ENCODE measurements at places on chromosomes 3 and 15. TPM values are rescaled to one million over a fixed set of nuclear protein-coding genes. Genes with fewer than 3 reads are reported as not detected.
A peak's percentile ranks its signal among the peaks of the same experiment; 100 is the strongest.

DNA sequence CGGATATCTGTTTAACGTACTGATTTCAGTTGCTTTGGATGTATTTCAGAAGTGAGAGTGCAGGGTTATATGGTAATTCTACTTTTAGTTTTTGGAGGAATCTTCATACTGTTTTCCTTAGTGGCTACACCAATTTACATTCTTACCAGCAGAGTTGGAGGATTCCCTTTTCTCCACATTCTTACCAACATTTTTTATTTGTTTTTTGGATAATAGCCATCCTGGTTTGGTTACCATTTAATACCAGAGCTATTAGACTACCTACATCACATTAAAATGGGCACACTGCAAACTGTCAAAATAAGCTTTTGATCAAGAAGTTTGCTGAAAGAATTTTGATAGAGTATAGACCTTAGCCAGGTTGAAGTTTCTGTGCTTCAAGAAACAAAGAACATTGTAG is 217.2 kb upstream of the CFAP20DC start:
- no peaks in the 10 kb centered on the region for H3K36me3 ChIP-seq
- no peak for DNase-seq
- no peak overlapping the region for H3K27ac ChIP-seq

- no peaks in the 10 kb centered on the region for H3K27me3 ChIP-seq
- no peaks in the 10 kb centered on the region for H3K36me3 ChIP-seq
- H3K4me1 ChIP-seq, result no peaks in the 10 kb centered on the region
- no peak overlapping the region for H3K27ac ChIP-seq
- no peak for DNase-seq
- no peak overlapping the region for H3K4me3 ChIP-seq
Measured at GRCh38 chr3:80017369-80017768, 249.6 kb upstream of the ROBO1 start.

GRCh38 chr15:100400996-100401395 is 59.2 kb upstream of the ADAMTS17 start:
- H3K27ac ChIP-seq, result no peak overlapping the region
- H3K27me3 ChIP-seq, result no peaks in the 10 kb centered on the region
- no peak for DNase-seq
- H3K36me3 ChIP-seq, result no peaks in the 10 kb centered on the region
- no peaks in the 10 kb centered on the region for H3K4me1 ChIP-seq
- H3K4me3 ChIP-seq, result no peak overlapping the region

DNA sequence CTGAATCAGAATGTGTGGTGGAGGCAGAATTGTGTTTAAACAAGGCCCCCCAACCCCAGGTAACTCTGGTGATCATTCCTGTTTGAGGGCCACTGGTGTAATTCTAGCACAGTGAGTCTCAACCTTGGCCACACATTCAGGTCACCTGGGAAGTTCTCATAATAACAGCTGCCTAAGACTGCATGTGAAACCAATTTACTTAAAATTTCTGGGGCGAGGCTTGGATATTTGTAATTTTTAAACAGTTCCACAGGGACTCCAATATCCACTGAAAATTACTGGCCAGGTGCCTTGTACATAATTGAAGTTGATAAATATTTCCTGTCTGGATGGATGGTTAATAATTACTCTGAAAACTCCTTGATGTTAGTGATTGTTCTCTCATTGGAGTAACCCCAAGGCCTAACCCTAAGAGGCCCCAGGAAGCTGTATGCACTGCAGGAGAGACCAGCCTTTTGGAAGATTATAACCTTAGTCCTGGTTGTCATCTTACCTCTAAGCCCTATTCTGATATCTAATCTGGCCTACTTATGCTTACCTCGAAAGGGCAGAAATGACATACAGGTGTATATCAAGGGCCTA is 25.7 kb upstream of the EPHB1 start:
- H3K27me3 ChIP-seq, result no peaks in the 10 kb centered on the region
- no peak for DNase-seq
- no peaks in the 10 kb centered on the region for H3K4me1 ChIP-seq
- no peaks in the 10 kb centered on the region for H3K36me3 ChIP-seq
- H3K27ac ChIP-seq, result no peak overlapping the region

- H3K4me3 ChIP-seq, result no peak overlapping the region
- H3K4me1 ChIP-seq, result peaks cover 19% of the 10 kb centered on the region
- no peak for DNase-seq
- H3K27ac ChIP-seq, result no peak overlapping the region
- H3K27me3 ChIP-seq, result no peaks in the 10 kb centered on the region
Measured at GRCh38 chr15:74050556-74051234, 31.7 kb downstream of the GOLGA6A start.

Gene CLEC3B
- total RNA-seq, result 2.9 TPM

DNA sequence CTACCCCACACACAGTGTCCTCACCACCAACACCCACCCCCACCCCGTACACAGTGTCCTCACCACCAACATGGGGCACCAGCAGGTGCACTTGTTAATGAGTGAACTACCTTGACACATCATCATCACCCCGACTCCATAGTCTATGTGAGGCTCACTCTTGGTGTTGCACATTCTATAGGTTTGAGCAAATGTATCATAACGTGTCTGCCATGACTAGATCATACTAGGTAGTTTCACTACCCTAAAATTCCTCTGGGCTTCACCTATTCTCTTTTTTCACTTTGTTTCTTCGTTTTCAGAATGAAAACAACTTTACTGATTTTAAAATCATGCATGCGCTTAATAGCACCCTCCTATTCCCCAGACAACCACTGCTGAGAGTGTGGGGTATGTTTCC is 102.6 kb upstream of the SLC6A6 start:
- DNase-seq, result no peak
- H3K36me3 ChIP-seq, result no peaks in the 10 kb centered on the region
- peaks cover 12% of the 10 kb centered on the region for H3K4me1 ChIP-seq
- no peak overlapping the region for H3K4me3 ChIP-seq
- no peaks in the 10 kb centered on the region for H3K27me3 ChIP-seq
- no peak overlapping the region for H3K27ac ChIP-seq

GRCh38 chr15:63388511-63388910 is 6.9 kb upstream of the CA12 start:
- no peak for DNase-seq
- no peaks in the 10 kb centered on the region for H3K36me3 ChIP-seq
- H3K27ac ChIP-seq, result no peak overlapping the region

Gene WDR49
- 1.0 TPM for total RNA-seq

DNA sequence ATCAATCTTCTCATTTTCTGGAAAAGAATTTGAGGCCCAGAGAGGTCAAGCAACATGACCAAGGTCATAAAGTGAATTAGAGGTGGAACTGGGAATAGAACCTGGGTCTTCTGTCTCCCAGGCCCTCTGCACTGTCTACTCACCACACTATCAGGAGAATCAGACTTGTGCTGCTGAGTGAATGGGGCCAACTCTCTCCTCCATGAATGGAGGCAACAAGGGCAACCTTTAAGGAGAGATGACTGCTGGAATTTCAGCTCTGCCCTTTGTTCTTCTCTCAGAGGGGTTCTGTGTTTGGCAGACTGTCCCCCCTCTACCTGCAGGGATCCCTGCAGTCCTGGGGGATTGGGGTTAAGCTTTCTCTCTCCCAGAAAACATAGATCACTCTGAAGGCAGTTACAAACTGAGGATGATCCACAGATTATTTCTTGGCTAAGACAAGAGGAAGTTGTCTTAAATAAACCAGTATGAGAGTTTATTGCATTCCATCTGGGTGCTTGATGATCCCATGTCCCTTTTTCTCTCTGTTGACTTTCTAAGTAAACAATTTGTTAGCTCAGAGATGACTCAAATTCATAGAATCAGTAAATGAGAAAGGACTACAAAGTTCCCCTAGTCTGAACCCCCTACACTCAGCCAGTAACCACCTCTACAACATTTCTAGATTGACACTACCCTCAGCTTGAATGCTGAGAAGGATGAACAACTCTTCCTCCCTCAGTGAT is 99.0 kb upstream of the LIPC start:
- H3K27me3 ChIP-seq, result no peaks in the 10 kb centered on the region
- no peaks in the 10 kb centered on the region for H3K36me3 ChIP-seq
- H3K4me1 ChIP-seq, result peaks cover 3% of the 10 kb centered on the region
- DNase-seq, result no peak
- H3K4me3 ChIP-seq, result no peak overlapping the region

Gene MYO9A
- 38.0 TPM for total RNA-seq

DNA sequence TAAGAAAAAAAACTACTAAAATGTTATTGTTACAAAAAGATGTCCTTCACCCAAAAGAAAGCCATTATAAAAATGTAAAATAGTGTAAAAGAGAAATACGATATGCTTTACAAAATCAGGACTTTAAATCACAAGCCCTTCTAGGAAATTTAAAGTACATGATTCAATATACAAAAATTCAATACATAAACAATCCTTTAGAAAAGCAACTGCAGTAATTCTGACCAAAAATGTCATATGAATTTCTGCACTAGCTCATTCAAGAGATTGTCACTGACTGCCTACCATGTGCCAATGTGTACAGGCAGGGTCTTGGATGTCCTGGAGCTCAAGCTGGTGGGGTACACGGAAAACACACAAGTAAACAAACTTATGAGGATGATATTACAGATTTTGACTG is 2.5 kb downstream of the MORC1 start:
- H3K27ac ChIP-seq, result no peak overlapping the region
- H3K4me1 ChIP-seq, result peaks cover 4% of the 10 kb centered on the region
- H3K27me3 ChIP-seq, result no peaks in the 10 kb centered on the region
- no peak for DNase-seq
- H3K4me3 ChIP-seq, result no peak overlapping the region

- H3K36me3 ChIP-seq, result no peaks in the 10 kb centered on the region
- no peak overlapping the region for H3K27ac ChIP-seq
Measured at GRCh38 chr3:39435006-39435748, 28.7 kb downstream of the RPSA start.

DNA sequence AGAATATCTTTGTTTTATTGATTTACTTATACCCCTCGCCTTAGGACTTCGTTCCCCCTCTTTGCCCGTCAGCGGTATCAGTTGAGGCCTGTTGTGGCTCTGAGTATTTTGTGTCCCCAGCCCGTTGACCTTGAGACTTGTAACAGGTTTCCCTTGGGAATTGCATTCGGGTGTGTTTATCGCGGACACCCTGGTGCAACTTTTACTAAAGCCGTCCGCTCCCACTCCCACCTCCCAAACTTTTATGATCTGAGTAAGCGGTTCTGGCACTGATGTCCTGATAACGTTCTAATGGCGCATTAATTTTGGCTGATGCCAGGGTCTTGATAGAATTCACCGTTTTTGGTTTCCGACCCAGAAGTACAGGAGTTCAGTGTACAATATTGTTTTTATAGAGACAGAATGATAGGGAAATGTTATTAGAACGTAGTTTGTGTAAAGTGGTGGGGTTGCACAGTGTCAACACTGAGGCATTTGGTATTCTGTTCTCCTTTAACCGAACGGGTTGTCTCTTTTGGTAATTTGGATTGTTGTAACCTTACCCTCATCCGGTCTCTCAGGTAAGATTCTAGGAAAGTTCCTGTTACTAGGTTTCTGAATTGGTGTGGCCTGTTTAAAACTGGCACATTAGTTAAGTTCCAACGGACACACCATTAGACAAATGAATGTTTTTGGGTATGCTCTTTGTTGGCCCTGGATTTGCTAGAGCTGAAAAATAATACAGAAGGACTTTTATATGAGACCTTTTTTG is 47.8 kb downstream of the OIP5 start:
- peak; percentile 27 for DNase-seq
- H3K27ac ChIP-seq, result no peak overlapping the region
- peaks cover 7% of the 10 kb centered on the region for H3K4me1 ChIP-seq
- no peaks in the 10 kb centered on the region for H3K36me3 ChIP-seq
- H3K4me3 ChIP-seq, result peak overlapping the region; percentile 100

DNA sequence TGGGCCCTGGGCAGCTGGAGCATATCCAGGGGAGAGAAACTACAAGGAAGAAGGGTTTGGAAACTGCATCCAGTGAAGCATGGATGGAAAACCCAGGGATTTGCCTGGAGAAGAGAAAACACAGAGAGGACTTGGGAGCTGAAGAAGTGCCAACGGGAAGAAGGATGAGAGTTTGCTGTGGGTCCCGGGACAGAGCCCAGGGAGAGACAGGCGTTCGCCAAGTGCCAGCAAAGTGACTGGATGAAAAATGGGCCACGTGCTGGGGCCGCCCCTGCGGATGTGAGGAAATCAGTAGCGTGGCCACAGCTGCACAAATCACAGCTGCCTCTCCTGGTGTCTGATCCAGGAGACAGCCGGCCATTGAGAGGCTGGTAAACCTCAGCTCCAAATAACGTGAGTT is 70.4 kb downstream of the HES1 start:
- DNase-seq, result no peak
- no peak overlapping the region for H3K27ac ChIP-seq
- no peak overlapping the region for H3K4me3 ChIP-seq
- H3K27me3 ChIP-seq, result no peaks in the 10 kb centered on the region

DNA sequence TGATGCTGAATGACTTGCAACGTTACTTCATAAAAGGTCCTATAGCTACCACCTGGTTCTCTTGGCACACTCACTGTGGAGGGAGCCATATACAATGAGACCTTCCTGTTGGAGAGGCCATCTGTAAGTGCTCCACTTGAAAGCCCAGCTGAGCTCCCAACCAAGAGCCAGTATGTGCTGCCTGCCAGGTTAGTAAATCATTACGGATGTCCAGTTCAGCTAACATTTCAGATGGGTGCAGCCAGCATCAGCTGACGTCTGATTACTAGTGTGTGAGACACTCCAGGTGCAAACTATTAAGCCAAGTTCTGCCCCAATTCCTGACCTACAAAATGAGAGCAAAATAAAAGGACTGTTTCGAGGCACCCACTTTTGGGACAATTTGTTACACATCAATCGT is 274.4 kb upstream of the ROBO2 start:
- no peaks in the 10 kb centered on the region for H3K27me3 ChIP-seq
- H3K36me3 ChIP-seq, result no peaks in the 10 kb centered on the region
- no peak overlapping the region for H3K27ac ChIP-seq
- H3K4me1 ChIP-seq, result no peaks in the 10 kb centered on the region
- DNase-seq, result no peak

Gene RGMA
- 23.6 TPM for total RNA-seq

- peaks cover 1% of the 10 kb centered on the region for H3K4me1 ChIP-seq
- H3K27me3 ChIP-seq, result no peaks in the 10 kb centered on the region
- H3K36me3 ChIP-seq, result no peaks in the 10 kb centered on the region
Measured at GRCh38 chr15:50231761-50232160, 33.8 kb downstream of the HDC start.

DNA sequence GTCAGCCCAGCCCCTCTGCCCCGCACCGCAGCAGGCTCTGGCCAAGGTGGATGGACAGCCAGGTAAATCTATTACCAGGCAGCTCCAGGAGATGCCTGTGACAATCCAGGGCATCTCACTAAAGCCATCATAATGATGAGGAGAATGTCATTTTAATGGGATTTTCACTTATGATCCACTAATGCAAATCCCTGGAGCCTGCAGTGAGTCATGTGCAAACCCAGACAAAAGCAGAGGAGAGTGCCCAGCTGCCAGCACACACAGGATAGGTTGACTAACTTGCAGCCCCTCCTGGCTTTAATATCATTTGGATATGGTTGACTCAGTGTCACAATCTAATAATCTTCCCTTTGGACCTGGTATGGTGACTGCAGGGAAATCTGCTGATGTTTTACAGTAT is 206.9 kb upstream of the TRIM42 start:
- no peak for DNase-seq
- H3K27me3 ChIP-seq, result no peaks in the 10 kb centered on the region
- H3K4me3 ChIP-seq, result no peak overlapping the region
- H3K4me1 ChIP-seq, result no peaks in the 10 kb centered on the region
- H3K36me3 ChIP-seq, result no peaks in the 10 kb centered on the region
- H3K27ac ChIP-seq, result no peak overlapping the region

Gene KBTBD8
- total RNA-seq, result 0.12 TPM
